ENCODE measurements at places on chromosomes 5 and 9.

GRCh38 chr9:135850737-135851136, 56.6 kb downstream of the CAMSAP1 start:
- DNase-seq, result no peak

GRCh38 chr5:127872494-127872893, 169.3 kb downstream of the CCDC192 start:
- no peak for DNase-seq

DNA sequence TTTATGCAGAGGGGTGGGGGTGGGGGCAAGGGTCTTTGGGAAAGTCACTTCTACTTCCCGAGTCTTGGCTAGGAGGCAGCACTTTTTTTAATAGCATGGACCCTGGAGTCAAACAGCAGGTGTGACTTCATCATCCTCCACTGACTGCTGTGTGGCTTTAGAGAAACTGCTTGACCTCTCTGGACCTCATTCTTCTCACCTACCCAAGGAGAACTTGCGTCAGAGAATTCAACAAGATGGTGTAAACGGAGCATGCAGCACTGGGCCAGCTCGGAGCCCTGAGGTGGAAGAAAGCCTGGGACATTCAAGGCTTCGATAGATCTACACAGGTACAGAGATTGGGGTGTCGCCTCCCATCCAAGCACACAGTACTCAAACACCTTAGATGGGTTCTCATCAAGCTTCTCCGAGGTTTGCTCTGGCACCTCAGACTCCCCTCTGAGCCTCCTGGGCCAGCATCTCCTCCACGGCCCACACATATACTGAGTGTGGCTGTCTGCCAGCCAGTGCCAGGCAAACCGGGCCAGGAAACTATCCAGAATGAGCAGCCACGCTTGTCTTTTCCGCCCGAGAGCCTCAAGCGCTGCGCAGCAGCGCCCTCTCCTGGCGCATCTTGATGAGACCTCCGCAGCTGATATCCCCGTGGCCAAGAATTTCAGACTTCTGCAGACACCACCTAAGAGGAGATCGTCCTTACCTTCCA, 4.6 kb upstream of the SLC25A48 start:
- peak; percentile 69 for DNase-seq

GRCh38 chr9:91061506-91061905, 259.9 kb downstream of the SYK start:
- no peak for DNase-seq

- no peak for DNase-seq
Measured at GRCh38 chr9:106218427-106218826, 524.1 kb downstream of the TMEM38B start.

DNA sequence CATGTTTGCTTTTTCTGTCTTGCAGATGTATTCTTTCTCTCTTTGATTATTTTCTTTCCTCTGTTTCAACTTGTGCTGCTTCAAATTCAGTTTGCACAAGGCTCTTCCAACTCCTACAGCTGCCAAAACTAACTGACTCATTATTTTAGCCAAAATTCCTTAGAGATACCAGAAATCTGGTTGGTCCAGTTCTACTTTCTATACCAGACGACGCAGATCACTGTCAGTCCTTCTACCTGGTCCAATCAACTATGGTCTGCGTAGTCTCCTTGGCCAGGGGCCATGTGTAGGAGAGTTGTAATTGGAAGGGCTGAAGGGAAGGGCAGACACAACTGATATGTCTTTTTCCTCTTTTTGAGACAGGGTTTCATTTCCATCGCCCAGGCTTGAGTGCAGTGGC, 51.9 kb upstream of the JAK2 start:
- DNase-seq, result no peak

DNA sequence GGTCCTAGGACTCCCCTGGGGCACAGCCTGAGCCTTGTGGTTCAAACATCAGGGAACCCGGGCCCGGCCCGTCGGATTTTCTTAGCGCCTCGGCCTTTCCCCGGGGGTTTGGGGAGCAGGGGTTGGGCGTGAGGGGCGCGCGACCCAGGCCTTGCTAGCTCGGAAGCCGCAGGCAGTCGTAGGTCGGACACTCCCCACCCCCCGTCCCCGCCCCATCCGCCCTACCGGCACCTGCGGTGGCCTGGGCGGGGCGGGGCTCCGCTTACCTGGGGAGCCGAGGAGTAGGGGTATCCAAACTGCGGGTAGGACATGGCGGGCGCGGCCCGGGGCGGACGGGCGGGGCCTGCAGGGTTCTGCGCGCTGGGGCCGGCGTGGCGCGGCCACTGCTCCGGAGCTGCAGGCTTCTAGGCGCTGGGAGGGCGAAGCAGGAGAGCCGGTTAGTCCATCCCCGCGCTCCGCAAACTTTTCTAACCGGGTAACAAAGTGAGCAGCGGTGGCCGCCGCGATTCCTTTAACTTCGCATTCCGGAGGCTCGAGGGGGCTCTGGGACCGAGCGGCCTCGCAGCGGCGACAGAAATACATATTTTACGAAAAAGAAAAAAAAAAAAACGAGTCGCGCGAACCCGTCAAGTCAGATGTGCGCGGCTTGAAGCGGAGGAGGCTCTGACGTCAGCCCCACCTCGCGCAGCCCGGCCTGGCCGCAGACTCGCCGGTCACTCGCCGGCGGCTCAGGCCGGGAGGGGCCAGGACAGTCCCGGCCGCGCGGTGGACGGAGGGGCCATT, at the start of gene IRX4:
IRX4 (minus strand) TSS at position 589 of the 783 bp plus-strand sequence; CDS start at position 311, 278 bp downstream.
- DNase-seq, result no peak

DNA sequence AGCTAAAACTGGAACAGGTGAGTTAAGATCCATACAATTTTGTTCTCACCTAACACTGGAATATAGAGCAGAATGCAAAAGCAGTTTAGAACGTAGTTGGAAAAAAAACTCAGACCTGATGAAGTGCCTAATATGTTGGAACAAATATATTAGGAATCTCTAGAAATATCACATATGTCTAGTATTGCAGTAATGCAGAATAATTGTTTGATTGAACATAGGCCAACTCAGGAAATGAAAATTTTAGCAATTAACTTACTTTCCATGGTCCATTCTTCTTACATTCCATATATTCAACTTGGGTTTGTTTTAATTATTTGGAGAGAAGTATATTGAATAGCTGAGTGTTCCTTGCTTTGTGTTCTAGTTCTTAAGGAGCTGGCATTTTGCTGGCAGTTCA, 111.8 kb upstream of the ADAMTSL1 start:
- no peak for DNase-seq

- no peak for DNase-seq
Measured at GRCh38 chr5:61084658-61085057, 77.6 kb downstream of the SMIM15 start.

GRCh38 chr5:176577312-176578176, 28.4 kb downstream of the CDHR2 start:
- DNase-seq, result no peak

DNA sequence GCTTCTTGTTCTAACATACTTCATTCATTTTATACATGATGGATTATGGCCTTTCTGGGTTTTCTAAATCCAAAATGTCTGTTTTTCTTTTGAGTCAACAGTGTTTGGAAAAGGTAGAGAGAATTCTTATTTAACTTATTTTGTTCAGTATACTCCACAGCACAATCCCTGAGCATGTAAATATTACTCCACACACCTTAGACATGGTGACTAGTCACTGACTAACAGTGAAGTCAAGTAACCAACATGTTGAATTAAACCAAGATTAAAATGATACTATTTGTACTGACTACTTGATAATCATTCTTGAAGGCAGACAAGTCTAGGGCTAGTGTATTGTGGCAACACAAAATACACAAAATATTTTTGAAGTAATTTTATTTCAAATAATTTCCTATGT, 55.0 kb downstream of the HAPLN1 start:
- no peak for DNase-seq

- no peak for DNase-seq
Measured at GRCh38 chr5:79727451-79728355, 38.1 kb downstream of the CMYA5 start.

DNA sequence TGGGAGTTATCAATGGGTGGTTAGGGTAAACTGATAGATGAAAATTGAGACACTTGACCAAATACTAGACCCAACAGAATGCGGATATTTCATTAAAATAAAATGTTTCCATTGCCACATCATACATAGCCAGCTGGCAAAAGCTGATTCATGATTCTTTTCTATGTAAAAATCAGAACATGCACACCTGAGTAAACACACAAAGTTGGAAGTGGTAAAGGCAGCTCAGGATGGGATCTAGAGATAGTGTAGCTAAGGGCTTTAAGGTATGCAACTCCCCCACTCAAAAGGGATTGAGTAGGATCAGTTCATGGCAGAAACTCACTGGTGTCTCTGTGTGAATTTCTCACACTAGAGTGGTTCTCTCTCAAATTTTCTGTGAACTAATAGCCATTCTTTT, 541.1 kb upstream of the GRAMD2B start:
- DNase-seq, result no peak

GRCh38 chr9:35771943-35772342, 17.9 kb upstream of the MSMP start:
- peak; percentile 59 for DNase-seq

GRCh38 chr5:60487476-60487875, 212.5 kb downstream of the DEPDC1B start:
- peak; percentile 20 for DNase-seq

DNA sequence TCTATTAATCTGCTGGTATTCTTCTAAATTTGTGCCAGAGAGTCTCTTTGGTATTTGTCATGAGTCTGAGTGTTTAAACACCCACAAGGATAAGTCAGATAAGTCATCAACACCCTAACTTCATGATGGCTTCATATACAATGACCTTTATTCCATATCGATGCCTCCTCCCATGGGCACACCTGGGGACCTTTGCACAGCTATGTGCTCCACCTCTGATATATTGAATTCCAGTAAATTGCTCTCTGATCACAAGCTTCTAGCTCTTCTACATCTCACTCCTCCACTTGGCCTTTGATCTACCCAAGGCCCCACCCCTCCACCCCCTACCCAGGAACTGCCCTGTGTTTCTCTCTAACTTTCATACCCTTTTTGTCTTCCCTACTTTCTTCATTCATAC, 102.7 kb upstream of the MIER3 start:
- no peak for DNase-seq

GRCh38 chr9:125763394-125763801, 16.2 kb downstream of the PBX3 start:
- no peak for DNase-seq

GRCh38 chr5:145908206-145908960, 28.0 kb upstream of the SH3RF2 start:
- peak; percentile 35 for DNase-seq

DNA sequence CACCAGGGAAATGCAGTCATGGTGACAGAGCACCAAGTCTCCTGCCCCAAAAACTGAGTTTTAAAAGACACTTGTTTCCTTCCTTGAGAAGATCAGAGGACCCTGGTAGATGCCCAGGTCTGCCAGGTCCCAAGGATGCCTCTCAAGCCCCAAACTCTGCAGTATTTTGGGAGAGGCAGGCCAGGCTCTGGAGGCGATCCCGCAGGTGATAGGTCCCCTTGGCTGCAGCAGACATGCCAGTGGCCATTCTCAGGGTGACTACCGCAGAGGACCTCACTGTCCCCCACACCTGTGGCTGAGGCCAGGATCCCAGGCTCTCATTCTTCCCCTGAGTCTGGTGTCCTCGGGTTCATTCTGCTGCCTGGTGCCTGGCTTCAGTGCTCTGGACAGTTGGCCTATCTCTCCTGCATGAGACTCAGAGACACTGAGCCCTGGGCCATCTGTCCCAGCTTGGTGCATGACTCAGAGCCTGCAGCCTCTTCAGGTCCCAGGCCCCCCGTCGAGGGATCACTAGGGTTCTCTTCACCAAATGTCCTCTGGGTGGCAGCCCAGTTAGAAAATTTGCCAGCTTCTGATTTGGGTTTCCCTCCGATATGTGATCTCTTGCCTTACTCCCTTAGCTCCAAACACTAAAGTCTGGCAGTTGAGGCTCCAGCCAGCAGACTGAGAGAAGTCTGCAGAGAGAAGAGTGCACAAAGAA, 59.7 kb upstream of the GARNL3 start:
- peak; percentile 72 for DNase-seq

DNA sequence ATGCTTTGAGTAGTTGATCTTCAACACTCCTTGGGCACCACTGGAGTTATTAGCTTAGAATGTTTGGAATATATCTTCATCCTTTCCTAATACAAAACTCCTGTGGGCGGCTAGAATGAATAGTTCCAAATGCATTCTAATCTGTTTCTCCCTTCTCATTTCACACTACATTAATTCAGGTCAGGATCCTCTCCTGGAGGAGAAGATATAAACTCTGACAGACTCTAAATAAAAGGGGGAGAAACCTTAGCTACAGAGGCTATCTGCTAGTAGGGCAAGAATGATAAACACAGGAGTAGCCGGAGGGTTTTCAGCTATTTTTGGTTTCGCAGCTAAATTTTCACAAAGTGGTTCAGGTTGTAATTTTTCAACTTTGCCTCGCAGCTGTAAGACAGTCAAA, 45.2 kb upstream of the FAM240B start:
- DNase-seq, result no peak

DNA sequence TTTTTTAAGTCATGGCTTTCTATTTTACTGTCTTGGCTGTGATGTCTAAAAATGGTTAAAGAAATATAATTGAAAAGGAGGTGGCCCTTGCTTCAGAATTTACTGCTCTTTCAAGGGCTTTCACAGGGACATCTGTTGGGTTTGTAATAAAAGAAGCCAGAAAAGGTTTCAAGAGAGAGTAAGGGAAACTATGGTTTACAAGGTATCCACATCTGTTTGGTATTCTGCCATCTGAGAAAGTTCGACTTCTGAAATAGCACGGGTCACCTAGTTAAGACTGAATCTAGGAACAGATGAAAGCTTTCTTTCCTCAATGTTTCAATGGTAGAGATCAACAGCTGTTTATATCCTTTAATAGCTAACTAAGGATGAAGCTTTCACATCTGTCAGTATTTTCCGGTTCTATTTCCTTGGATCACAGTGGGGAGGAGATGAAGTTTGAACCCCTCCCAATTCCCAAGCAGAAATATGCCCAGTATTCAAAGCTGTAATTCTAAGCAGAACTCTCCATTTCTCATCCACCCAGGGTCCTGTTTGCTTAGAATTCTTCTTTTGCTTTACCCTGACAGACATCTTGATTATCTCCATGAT, 72.8 kb upstream of the IFNK start:
- no peak for DNase-seq

DNA sequence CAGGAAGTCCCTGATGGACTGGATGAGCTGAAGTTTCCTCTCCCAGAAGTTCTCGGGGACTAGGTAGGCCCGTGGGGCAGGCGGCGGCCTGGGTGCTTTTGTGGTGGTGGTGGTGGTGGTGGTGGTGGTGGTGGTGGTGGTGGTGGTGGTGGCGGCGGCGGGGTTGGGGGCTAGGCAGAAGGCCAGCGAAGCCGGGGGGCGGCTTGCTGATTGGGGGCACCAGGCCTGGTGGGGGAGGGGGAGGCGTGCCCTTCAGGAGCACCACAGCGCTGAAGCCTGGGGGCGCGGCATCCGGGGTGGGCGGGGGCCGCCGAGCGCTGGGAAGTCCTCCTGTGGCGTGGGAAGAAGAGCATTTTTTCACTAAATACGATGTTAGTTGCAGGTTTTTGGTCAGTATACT, 26.9 kb downstream of the SPATA31C1 start:
- no peak for DNase-seq

Data from ELR (cell line).